ENCODE measurements at places on chromosomes 7 and 10.

DNA sequence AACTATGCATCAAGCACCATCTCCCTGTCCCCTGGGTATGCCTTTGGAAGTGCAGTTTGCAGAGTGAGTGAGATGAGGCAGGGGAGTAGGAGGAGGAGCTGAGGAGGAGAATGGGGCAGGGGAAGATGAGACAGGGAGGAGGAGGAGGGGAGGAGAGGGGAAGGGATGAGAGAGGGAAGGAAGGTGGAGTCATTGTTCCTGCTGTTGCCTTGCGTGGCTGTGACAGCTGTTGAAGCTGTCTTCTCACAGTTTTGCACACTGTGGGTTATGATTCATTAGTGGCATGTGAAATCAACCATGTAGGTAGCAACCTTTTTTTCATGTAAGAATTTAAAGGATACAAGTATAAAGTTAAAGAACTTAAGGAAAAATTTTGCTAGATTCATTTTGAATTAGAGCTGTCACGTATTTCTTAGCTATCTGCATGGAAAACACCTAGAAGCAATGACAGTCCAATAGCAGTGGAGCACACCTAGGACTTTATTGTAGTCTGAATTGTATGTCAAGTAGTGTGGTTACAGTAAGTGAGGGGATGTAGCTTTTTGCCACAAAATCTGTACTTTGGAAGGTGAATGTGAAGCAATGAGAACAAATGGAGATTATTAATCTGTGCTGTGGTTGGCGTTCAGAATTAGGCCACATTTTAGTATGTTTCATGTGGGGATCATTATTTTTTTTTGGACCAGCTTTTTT is 21.7 kb downstream of the CCM2 start:
- DNase-seq: no peak

DNA sequence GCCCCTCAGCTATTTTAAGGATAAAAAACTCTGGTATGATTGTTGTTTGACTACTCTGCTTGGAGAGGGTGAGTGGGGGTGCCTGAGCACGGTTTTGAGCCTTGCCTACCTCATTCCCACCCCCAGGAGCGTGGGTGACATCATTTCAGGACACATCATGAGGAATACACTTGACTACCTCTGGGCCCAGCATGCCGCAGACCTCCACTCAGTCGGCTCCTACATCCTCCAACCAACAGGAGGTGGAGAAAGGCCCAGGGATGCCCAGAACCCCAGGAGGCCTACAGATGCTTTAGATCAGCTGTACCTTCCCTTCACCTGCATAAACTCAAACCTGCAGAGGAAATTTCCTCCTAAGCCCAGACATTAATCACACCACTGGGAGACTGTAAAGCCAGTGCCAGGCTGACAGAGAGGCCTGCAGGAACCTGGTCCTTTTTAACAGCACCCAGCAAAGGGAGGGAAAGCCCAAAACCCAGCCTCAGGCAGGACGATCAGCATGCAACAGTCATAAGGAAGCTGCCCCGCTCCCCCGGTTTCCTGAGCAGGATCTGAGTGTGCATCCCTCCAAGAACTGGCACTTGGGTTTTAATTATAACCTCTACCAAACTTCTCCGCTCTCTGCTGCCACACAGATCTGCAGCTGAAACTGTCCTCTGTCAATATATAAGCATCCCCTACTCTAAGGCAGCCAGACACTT is 61.7 kb upstream of the ZNRF2 start:
- DNase-seq: no peak

- no peak for DNase-seq
Measured at GRCh38 chr10:97540669-97541500, 31.7 kb upstream of the ANKRD2 start.

- peak; percentile 84 for DNase-seq
Measured at GRCh38 chr10:96596422-96597407, 9.9 kb upstream of the TM9SF3 start.

DNA sequence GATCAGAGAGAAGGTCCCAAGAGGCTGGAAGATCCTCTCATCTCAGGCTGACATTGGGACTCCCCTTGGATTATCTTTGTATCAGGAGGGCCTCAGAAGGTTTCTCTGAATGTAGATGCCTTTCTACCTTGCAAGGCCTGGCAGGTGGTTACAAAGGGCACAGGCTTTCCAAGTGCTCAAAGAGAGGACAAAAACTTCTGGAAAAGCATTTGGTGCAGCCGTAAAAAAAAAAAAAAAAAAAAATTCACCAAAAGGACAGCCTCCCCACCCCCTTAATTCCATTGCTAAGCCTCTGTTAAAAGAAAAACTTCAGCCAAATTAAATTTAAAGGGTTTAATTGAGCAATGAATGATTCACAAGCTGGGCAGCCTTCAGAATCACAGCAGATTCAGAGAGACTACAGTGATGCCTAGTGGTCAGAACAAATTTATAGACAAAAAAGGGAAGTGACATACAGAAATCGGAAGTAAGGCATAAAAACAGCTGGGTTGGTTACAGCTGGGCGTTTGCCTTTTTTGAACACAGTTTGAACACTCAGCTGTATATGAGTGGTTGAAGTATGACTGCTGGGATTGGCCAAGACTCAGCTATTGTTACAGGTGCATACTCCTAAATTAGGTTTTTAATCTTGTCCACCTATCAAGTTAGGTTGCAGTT is 42.5 kb upstream of the LRGUK start:
- no peak for DNase-seq

GRCh38 chr7:19224951-19225350 is 79.7 kb upstream of the FERD3L start:
- DNase-seq: no peak

DNA sequence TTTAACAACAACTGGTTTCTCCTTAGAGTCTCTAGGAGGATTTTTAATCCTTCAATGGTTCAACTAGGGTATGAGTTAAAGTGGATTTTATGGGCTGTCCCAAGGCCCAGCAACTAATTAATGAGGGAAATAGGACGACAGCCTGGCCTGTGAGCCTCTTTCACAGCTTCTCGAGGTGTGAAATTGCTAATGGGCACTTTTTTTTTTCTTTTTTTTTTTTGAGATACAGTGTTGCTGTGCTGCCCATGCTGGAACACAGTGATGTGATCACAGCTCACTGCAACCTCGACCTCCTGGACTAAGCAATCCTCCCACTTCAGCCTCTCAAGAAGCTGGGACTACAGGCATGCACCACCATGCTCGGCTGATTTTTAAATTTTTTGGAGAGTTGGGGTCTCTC is 87.0 kb downstream of the MARCHF5 start:
- no peak for DNase-seq

DNA sequence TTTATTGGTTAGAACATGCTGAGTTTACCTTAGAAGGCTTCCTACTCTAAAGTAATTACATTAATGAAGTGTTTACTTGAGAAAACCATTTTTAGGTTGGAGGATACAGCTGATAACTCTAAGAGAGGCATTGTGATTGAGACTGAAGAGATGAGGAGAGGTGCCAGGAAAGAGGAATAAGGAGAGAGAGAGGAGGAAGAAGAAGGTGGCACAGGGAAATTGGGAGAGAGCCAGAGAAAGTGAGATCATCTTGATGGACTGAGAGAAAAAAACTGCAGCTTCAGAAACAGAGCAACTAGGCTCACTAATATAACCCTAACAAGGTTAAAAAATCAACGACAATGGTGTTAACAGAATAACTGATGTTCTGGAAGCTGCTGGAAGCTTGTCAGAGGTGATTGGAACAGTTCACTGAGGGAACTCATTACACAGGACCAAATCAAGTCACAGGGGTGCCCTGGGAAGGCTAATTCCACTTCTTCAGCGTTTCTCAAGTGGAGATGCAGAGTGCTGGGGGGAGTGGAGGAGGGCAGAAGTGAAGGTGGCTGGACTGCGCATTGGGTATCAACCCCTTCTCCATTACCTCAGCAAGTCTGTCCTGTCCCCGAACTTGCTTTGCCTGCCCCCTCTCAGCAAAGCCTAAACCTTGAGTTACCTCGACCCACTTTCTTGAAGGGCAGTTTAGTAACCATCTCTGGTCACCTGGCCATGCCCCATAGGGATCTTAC is 6.9 kb upstream of the SORBS1 start:
- DNase-seq: no peak

DNA sequence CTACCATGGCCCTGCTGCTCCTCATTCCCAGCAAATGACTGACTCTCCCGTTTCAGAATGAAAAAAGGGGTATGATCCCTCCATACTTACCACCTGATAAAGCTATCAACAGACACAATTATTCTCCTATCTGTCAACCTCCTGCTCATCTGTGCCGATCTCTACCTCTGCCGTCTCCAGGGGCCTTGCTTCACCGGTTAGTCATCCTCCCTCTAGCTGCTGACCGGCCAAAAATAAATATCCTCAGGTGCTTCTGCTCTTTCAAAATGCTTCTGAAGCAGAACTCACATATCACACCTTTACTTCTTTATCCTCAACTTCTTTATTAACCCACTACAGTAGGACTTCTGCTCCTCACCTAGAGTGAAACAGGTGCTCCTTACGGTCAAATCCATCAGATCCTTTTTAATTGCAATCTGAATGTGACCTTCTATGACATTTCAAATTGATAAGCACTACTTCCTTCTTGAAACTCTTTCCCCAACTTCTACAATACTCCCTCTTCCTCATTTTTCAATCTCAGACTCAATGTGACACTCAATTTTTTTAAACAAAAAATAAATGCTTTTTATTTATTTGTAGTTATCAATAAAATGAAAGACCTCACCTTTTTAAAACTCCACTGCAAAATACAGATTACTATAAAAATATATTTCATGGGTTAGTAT is 63.2 kb downstream of the LMBR1 start:
- DNase-seq: no peak

- no peak for DNase-seq
Measured at GRCh38 chr7:41702635-41703371, at the start of gene INHBA. INHBA (minus strand) TSS chr7:41703090; CDS start chr7:41700374, 2,716 bp downstream.

DNA sequence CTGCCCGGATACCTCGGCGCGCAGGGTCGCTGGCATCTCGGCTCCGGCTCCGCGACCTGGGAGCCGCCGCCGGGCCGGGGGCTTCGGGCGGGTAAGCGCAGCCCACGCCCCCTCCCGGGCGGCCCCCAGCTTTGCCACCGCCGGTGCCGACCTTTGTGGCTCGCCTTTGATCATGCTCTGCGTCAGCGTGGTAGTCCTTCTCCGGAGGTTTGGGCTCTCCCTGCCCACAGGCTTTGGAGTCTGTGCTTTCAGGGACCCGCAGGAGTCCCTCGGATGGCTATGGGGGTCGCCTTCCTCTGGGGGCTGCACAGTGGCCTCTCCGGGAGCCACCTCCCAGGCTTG is 7.3 kb downstream of the ATP6V1F start:
- DNase-seq: no peak
